NCI-H526 (cell line): ENCODE measurements at places on chromosomes 11 and 22.

DNA sequence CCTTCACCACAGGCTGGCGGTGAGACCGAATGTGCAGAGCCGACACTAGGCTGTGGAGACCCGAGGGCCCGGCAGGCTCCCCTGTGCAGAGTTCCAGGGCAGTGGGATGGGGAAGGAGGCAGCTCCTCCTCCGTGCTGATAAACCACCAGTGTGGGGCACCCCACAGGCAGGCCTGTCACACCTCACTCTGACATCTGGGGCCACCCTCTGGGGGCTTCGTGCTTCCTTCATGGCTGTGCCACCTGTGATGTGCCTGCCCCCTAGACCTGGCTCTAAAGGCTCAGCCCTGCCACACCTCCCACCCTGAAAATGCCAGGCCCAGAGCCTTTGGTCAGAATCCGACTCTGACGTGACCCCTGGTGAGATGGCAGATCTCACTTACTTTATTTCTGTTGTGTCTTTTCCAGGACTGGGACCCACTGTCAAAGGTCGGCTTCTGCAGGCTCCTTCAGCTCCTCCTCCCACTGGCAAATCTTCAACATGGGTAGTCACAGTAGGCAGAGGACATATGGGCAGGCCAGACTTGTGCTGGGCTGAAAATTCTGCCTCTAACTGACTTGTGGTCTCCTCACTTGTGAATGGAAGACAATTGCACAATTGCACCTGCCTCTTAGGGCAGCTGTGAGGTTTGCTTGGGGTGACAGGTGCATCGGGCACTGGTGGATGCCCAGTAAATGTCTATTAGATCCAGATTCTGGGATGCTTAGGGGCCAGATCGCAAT lies 46.2 kb upstream of the TSKU start:
- DNase-seq = no peak

- no peak for DNase-seq
Observed at GRCh38 chr22:34904486-34904885, 161.5 kb upstream of the ISX start.

- peak; percentile 65 for DNase-seq
Observed at GRCh38 chr11:127000981-127001380, 411 bp upstream of the KIRREL3 start.

DNA sequence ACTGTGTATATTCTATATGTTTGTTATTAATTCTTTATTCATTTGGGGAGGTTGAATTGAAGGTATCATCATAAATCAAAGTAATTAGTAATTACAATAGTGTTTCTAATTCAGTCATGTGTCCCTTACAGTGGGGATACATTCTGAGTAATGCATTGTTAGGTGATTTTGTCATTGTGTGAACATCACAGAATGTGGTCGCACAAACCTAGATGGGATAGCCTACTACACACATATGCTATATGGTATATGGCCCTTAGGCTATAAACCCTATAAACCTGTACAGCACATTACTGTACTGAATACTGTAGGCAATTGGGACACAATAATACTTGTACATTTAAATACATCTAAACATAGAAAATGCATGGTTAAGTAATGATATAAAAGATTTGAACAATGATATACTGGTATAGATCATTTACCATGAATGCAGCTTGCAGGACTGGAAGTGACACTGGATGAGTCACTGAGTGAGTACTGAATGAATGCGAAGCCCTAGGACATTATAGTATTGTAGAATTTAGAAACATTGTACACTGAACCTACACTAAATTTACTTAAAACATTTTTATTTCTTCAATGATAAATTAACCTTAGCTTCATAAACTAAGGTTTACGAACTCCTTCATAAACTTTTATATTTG lies 936.2 kb upstream of the CHORDC1 start:
- DNase-seq = no peak

GRCh38 chr11:104320097-104320496 lies 156.2 kb upstream of the PDGFD start:
- DNase-seq = no peak

- no peak for DNase-seq
Observed at GRCh38 chr22:33024626-33025025, 33.6 kb downstream of the SYN3 start.

DNA sequence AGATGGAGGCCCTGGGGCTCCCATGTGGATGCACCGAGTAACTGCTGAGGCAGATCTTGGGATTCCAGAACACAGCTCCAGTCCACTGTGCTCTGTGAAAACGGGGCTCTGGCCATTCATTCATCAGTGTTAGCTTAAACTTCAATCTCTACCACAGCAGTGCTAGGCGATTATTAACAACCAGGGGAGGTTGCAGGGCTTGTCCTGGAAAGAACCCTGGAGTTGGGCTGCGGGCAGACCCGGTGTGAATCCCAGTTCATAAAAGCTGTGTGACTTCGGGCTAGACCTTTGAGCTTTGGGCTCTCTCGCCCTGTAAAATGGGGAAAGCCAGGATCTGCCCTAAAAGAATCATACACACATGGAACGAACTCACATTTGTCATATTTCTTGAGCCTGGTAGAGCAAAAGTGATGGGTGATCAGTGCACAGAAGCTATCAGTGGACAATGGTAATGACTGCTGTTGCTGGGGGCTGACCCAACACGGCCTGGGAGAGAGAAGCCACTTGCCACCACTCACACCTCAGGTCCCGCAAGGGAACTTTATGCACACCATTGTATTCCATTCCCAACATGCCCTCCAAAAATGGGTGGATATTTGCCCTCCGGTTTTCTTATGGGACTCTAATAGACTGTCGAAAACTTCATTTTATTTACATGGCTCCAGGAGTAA lies 15.6 kb upstream of the CRYBB3 start:
- DNase-seq = no peak

DNA sequence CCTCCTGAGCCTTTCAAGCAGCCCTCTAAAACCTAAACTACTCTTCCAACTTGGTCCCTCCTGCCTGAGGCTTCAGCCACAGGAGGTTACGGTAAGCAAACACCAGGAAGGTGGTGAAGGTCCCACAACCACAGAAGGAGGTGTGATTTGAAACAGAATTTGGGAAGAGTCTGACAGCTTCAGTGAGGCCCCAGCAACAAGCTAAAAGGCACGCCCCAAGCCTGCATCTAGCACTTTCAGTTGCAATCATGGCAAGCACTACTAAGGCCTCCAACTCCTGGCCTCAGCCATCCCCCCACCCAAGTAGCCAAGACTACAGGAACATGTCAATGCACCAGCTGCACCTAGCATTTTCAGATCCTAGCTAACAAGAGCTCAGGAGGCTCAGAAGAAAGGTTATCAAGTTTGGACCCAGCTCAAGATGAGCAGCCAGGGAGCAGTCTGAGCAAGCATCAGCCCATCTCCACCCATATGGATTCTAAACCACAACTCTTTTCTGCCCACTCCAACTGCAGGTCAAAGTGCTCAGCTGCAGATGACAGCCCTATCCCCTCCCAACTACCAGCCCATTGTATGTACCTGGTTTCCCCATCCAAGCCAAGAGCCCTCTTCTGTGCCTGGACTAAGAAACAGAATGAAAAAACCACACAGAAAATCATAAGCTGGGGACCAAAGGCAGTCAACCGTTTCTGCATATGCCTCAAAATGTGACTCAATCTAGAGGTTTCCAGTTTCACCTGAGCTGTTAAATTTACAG lies 10.4 kb upstream of the AHNAK start:
- DNase-seq = no peak

DNA sequence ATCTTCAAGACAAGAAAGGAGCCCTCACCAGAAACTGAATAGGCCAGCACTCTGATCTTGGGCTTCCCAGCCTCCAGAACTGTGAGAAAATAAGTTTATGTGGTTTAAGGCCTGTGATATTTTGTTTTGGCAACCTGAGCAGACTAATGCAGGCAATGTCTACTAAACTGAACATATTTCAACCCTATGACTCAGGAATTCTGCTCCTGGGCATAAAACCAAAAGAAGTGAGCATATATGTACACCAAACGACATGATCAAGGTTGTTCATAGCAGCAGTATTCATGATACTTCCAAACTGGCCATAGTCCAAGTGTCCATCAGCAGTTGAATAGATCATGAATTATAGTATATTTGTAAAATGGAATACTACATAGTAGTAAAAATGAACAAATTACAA lies 29.0 kb downstream of the CSNK2A3 start:
- no peak for DNase-seq

DNA sequence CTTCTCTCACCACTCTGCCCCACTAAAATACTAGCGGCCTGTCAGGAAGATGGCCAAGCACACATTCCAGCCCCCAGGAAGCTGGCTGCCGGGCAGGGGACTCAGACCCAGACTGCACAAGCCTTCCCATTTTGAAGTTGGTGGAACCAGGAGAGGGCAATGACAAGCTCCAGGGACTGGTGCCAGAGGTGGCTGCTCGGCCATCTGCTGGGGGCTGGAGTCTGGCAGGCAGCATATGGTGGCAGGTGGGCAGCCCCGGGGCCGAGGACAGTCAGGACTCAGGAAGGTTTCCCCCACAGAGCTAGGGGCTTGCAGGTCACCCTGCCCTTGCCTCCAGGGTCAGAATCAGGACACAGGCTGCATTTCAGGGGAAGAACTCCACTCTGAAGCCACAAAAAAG lies 22.6 kb downstream of the KCNJ5 start:
- DNase-seq = no peak

DNA sequence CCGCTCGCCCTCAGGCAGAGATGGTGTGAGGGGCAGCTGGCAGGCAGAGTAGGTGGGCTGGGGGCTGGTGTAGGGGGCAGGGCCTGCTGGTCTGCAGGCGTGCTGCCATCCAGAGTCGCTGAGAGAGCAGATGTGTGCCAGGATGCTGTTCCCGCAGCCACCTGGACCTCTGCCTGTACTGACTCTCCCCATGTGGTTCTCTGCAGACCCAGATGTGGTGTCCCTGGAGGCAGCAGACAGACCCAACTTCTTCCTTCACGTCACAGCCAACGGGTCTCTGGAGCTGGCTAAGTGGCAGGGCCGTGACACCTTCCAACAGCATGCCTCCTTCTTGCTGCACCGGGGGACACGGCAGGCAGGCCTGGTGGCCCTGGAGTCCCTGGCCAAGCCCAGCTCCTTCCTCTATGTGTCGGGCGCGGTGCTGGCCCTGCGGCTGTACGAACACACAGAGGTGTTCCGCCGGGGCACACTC lies 58.6 kb downstream of the OTOG start:
- DNase-seq = no peak

- peak; percentile 26 for DNase-seq
Observed at GRCh38 chr11:65639623-65640482, 2.0 kb downstream of the SIPA1 start.

DNA sequence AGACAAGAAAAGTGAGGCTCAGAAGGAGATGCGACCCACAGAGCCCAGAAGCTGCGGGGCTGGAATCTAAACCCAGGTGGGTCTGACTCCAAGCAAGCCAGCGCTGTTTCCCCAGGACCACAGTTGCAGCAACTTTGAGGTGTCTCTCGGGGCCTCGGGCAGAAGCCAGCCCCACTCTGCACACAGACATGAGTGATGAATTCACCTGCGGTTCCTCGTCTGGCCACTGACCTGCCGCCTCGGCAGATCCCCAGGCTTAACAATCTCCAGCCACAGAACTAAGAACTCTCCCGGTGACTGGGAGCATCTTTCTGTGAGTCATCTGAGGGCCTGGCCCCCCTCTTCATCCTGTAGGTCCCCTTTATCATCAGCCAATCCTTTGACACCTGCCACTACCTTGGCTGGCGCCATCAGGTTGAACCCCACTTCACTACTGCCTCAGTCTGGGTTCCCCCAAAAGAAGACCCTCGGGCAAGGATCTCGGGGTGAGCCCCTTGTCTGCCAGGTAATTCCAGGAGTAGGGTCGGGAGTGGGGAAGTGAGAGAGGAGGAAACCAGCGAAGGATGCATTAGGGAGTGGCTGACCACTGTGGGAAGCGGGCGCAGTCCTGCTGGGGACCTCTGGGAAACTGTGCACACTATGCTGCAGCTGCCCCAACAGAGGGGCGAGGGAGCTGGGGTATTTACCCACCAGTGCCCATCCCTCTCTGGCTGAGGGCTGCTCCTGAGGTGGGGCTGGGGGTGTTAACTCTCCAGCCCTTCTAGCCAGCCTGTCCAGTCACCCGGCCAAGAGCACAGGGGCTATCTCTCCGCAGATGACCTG lies 33.0 kb upstream of the MN1 start:
- no peak for DNase-seq

- no peak for DNase-seq
Observed at GRCh38 chr22:46143491-46144147, 6.7 kb upstream of the PPARA start.

GRCh38 chr22:41367039-41367679 lies 14.6 kb upstream of the TEF start:
- DNase-seq = peak; percentile 75

GRCh38 chr11:45834298-45834756 lies 12.9 kb upstream of the CRY2 start:
- no peak for DNase-seq

- DNase-seq = no peak
Observed at GRCh38 chr22:40679249-40679963, at the start of gene MCHR1. Gene MCHR1 (plus strand): TSS chr22:40679484. CDS start chr22:40679653, 169 bp downstream.

DNA sequence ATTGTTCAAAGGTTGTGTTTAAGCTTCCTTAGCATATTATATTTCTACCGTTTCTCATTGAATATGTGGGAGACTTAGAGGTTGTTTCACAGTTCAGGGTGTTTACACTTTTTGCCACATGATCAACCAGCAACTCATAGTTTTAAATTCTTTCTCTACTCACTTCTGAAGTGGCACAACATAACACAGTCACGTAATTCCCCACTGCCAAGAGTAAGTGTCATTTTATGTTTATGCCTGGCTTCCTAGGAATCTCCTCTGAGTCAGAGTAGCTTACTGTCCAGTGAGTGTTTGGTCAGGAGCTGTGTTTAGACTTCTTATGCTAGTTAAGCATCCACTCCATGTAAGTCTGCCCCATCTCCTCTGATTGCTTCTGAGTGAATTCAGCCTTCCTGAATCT lies 520.8 kb upstream of the KIRREL3 start:
- DNase-seq = no peak

- no peak for DNase-seq
Observed at GRCh38 chr11:65932558-65932919, 12.7 kb upstream of the TSGA10IP start.

- no peak for DNase-seq
Observed at GRCh38 chr22:39362932-39363331, 13.1 kb downstream of the SYNGR1 start.

DNA sequence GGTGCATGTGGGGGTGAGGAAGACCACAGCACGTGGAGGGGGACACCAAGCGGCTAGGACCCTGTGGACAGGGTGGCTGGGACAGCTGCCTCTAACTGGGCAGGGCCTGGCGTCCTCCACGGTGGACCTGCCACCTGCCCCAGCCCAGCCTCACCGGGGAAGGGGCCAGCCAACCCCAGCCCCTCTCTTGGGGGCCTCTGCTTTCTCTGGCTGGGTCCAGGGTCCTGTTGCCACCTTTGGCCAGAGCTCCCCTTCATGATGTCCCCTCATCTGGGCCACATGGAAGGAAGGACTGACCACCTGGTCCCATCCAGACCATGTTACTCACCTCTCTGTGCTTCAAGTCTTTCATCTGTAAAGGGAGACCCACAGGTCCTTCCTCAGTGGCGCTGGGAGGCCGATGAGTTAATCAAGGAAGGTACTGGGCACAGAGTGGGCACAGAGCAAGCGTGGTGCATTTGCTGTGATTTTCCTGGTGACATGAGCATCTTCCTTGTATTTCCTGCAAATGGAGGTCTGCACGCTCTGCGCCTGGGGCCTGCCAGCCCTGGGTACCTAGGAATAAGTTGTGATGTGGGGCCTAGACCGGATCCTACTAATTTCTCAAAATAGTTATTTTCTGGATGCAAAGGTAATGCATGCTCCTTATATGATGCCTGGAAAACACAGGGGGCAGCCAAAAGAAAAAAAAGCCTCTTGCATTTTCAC lies 538.4 kb downstream of the TBC1D22A start:
- DNase-seq = no peak

- DNase-seq = no peak
Observed at GRCh38 chr11:102112509-102112821, 2.2 kb downstream of the YAP1 start.
